ENCODE measurements at places on chromosomes 2 and 18. TPM values are rescaled to one million over a fixed set of nuclear protein-coding genes. Genes with fewer than 3 reads are reported as not detected.
A peak's percentile ranks its signal among the peaks of the same experiment; 100 is the strongest.

GRCh38 chr18:27652480-27653121 is 467.5 kb upstream of the CHST9 start:
- no peak overlapping the region for H3K27ac ChIP-seq
- no peaks in the 10 kb centered on the region for H3K27me3 ChIP-seq
- no peak for DNase-seq
- no peak overlapping the region for H3K4me3 ChIP-seq
- no peaks in the 10 kb centered on the region for H3K36me3 ChIP-seq

- no peak overlapping the region for H3K27ac ChIP-seq
- peaks cover under 1% of the 10 kb centered on the region for H3K36me3 ChIP-seq
- H3K4me1 ChIP-seq, result no peaks in the 10 kb centered on the region
- H3K4me3 ChIP-seq, result no peak overlapping the region
Measured at GRCh38 chr2:35391736-35392442, 963.7 kb upstream of the CRIM1 start.

DNA sequence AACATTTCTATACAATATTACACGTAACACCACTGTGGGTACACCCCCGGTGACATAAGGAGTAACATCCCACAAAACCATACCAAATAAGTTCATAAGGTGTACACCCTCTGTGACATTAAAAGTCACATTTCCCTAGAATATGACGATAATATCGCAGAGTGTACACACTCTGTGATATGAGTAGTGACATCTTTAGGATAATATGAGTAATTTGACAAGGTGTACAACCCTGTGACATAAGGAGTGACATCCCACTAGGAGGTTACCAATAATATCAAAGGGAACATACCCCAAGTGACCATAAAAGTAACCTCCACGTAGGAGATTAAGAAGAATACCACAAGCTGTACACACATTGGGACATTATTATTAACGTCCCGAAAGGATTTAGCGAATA is 24.0 kb upstream of the TEX261 start:
- no peaks in the 10 kb centered on the region for H3K36me3 ChIP-seq
- DNase-seq, result no peak
- no peak overlapping the region for H3K27ac ChIP-seq

DNA sequence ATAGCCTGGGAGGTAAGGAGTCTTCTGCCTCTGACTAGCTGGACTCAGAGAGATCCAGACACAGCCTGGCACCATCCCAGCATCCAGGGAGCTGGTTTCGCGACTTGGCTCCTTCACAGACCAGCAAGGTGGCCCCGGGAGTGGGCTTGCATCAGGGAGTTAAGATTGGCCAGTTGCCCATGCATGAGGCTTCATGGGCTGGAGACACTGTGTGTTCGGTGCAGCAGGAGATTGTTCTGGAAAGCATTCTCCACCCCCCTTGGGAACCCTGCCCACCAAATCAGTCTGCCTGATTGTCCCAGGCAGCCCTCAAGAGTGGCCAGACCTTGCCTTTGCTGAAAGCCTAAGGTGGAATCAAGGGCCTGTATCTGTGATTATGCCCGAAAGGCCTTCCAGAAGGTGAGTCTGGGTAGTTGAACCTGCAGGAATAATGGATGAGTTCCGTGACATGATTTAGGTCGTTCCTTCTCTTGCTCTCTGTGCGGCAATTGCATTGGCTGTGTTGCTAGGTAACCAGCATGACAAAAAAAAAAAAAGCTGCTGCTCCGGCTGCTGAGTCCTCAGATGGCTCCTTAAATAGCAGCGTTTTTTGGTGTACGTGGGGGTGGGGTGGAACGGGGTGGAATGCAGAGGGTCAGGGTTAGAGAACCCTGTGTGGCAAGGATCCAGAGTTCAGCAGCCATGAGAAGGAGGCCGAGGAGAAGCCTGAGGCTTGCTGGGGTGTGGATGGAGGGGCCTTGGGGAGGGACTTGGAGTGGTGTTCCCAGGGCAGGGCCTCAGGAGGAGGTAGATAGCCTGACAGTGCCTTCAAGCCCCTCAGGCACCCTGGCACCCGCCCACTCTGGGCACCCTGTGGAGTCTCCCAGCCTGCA is 93.0 kb upstream of the MCFD2 start:
- DNase-seq, result no peak
- peaks cover 21% of the 10 kb centered on the region for H3K36me3 ChIP-seq
- peaks cover 40% of the 10 kb centered on the region for H3K4me1 ChIP-seq

SCG2 gene
- 82.1 TPM for total RNA-seq

CDK5R2 gene
- not detected for total RNA-seq

ARHGEF4 gene
- 6.3 TPM for total RNA-seq

- H3K27ac ChIP-seq, result no peak overlapping the region
- DNase-seq, result no peak
- H3K4me3 ChIP-seq, result no peak overlapping the region
- H3K4me1 ChIP-seq, result peaks cover 6% of the 10 kb centered on the region
- H3K27me3 ChIP-seq, result no peaks in the 10 kb centered on the region
- peaks cover 9% of the 10 kb centered on the region for H3K36me3 ChIP-seq
Measured at GRCh38 chr2:54924121-54924520, 126.1 kb downstream of the RTN4 start.

DNA sequence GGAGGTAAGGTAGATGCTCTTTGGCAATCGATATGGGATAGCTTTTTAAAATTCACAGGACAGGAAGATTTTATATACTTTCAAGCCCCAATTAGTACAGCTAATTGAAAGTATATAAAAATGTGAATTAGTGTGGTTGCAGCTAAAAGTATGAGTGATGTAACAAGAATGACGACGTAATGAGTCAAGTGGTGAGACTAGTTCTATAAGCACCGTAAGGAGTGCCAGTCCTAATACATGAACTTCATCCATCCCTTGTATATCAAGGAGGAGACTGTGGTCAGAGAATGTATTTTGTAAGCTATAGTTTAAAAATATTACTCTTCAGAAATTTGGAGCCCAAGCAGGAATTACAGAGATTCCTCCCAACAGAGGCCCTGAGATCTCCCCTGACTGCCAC is 25.8 kb downstream of the DNAJC27 start:
- H3K27ac ChIP-seq, result no peak overlapping the region
- DNase-seq, result no peak
- peaks cover 23% of the 10 kb centered on the region for H3K36me3 ChIP-seq
- H3K27me3 ChIP-seq, result no peaks in the 10 kb centered on the region
- H3K4me3 ChIP-seq, result no peak overlapping the region

- H3K27ac ChIP-seq, result no peak overlapping the region
- DNase-seq, result no peak
- H3K36me3 ChIP-seq, result no peaks in the 10 kb centered on the region
Measured at GRCh38 chr2:200159357-200159707, 147.2 kb upstream of the SPATS2L start.

GRCh38 chr18:832085-832681 is 20.1 kb upstream of the YES1 start:
- DNase-seq, result no peak
- no peak overlapping the region for H3K4me3 ChIP-seq
- H3K27me3 ChIP-seq, result peaks cover 1% of the 10 kb centered on the region
- peaks cover 16% of the 10 kb centered on the region for H3K4me1 ChIP-seq

PRSS56 gene
- total RNA-seq, result not detected

DNA sequence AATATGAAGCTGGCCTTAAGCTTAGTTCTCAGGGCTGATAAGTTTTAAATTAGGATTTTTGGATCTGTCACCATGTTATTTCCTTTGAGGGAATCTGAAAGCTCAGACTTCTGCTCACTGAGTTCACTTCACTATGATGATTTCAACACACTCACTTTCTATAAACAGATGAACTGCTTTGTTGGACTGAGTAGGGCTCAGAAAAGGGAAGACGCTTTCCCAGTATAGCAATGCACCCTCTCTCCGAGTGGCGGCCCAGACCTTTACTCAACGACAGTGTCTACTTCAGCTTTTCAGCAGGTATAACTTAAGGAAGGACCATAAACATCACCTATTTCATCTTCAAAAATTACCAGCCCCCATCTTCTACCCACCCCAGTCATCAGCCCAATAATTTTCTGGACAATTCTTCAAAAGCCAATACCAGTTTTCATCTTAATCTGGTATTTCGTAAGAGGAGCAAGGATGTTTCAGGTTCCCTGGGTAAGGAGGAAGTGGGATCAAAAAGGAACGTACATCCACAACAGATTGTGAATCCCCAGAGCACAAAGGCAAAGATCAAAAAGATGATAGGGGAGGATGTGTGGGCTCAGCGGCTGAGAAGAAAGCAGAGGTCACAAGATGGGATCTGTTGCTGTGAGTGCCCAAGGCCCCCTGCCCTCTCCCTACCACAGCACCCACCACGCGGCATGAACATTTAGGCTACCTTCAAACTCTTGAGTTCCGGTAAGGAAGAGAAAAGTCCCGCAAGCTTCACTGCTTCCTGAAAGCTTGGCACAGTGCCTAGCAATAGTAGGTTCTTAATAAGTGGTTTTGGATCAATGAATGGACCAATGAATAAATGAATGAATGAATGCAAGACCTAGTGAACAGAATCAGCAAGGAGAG is 41.9 kb downstream of the LPIN2 start:
- peaks cover 67% of the 10 kb centered on the region for H3K4me1 ChIP-seq
- no peak overlapping the region for H3K4me3 ChIP-seq
- H3K27ac ChIP-seq, result peak overlapping the region; percentile 50
- H3K27me3 ChIP-seq, result no peaks in the 10 kb centered on the region
- peaks cover 2% of the 10 kb centered on the region for H3K36me3 ChIP-seq
- DNase-seq, result no peak

- peaks cover 1% of the 10 kb centered on the region for H3K36me3 ChIP-seq
- H3K27ac ChIP-seq, result no peak overlapping the region
- no peak for DNase-seq
- H3K4me3 ChIP-seq, result no peak overlapping the region
- H3K4me1 ChIP-seq, result peaks cover 45% of the 10 kb centered on the region
- H3K27me3 ChIP-seq, result no peaks in the 10 kb centered on the region
Measured at GRCh38 chr2:235498541-235498940, 4.7 kb downstream of the AGAP1 start.

QPCT gene
- 1.2 TPM for total RNA-seq

GRCh38 chr2:162556996-162557395 is 213.1 kb downstream of the GCA start:
- no peak overlapping the region for H3K4me3 ChIP-seq
- DNase-seq, result no peak
- no peaks in the 10 kb centered on the region for H3K36me3 ChIP-seq
- no peak overlapping the region for H3K27ac ChIP-seq
- no peaks in the 10 kb centered on the region for H3K4me1 ChIP-seq
- H3K27me3 ChIP-seq, result no peaks in the 10 kb centered on the region

BMP10 gene
- total RNA-seq, result not detected

GRCh38 chr18:76357585-76358260 is 137.3 kb downstream of the ZNF516 start:
- H3K4me3 ChIP-seq, result no peak overlapping the region
- peaks cover 9% of the 10 kb centered on the region for H3K4me1 ChIP-seq
- no peak overlapping the region for H3K27ac ChIP-seq

ARL5A gene
- 58.2 TPM for total RNA-seq

- no peak overlapping the region for H3K4me3 ChIP-seq
- DNase-seq, result peak; percentile 56
- peaks cover 4% of the 10 kb centered on the region for H3K27me3 ChIP-seq
- H3K36me3 ChIP-seq, result peaks cover 1% of the 10 kb centered on the region
- H3K27ac ChIP-seq, result no peak overlapping the region
Measured at GRCh38 chr2:128646091-128646490, 327.4 kb upstream of the HS6ST1 start.

IGFBP5 gene
- total RNA-seq, result 500 TPM

DNA sequence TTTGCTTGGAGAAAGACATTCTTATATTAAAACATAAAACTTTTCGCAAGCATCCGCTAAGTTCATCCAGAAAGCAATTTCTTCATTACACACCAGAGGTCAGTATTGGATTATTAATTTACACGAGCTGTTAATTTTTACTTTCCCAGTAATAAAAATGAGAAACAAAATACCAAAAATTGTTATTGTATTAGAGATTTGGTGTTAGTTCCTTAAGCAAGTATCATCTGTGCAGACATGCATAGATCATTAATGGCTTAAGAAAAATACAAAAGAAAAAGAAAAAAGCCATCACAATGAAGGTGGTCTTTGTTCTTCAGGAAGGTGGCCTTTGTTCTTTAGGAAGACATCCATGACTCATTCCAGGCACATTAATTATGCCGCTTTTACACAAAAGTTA is 53.6 kb upstream of the HNMT start:
- H3K27ac ChIP-seq, result no peak overlapping the region
- no peak for DNase-seq
- H3K27me3 ChIP-seq, result peaks cover 36% of the 10 kb centered on the region

DNA sequence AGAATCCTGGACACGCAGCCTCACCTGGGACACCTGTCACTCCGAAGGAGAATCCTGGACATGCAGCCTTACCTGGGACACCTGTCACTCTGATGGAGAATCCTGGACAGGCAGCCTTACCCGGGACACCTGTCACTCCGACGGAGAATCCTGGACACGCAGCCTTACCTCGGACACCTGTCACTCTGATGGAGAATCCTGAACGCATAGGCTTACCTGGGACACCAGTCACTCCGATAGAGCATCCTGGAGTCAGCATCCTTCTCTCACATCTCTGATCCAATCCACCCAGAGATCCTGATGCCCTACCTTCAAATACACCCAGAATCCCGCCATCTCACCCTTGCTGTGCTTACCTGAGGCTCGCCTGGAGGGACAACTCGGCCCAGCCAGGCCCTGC is 154.9 kb downstream of the NDUFA10 start:
- no peaks in the 10 kb centered on the region for H3K4me1 ChIP-seq
- peaks cover 23% of the 10 kb centered on the region for H3K27me3 ChIP-seq
- no peak overlapping the region for H3K4me3 ChIP-seq
- H3K27ac ChIP-seq, result no peak overlapping the region
- no peaks in the 10 kb centered on the region for H3K36me3 ChIP-seq

CNRIP1 gene
- total RNA-seq, result 25.9 TPM

GRCh38 chr18:27712066-27712465 is 464.9 kb downstream of the CDH2 start:
- peaks cover 1% of the 10 kb centered on the region for H3K36me3 ChIP-seq
- no peaks in the 10 kb centered on the region for H3K27me3 ChIP-seq

- H3K27me3 ChIP-seq, result no peaks in the 10 kb centered on the region
- H3K36me3 ChIP-seq, result no peaks in the 10 kb centered on the region
- peak; percentile 89 for DNase-seq
- H3K4me1 ChIP-seq, result no peaks in the 10 kb centered on the region
Measured at GRCh38 chr2:239944694-239945551, 80.2 kb downstream of the NDUFA10 start.

KATNAL2 gene
- total RNA-seq, result 9.3 TPM

- peaks cover 7% of the 10 kb centered on the region for H3K36me3 ChIP-seq
- DNase-seq, result no peak
- H3K27me3 ChIP-seq, result no peaks in the 10 kb centered on the region
- H3K4me1 ChIP-seq, result no peaks in the 10 kb centered on the region
- no peak overlapping the region for H3K4me3 ChIP-seq
Measured at GRCh38 chr2:218465987-218466633, 47.2 kb downstream of the VIL1 start.

DNA sequence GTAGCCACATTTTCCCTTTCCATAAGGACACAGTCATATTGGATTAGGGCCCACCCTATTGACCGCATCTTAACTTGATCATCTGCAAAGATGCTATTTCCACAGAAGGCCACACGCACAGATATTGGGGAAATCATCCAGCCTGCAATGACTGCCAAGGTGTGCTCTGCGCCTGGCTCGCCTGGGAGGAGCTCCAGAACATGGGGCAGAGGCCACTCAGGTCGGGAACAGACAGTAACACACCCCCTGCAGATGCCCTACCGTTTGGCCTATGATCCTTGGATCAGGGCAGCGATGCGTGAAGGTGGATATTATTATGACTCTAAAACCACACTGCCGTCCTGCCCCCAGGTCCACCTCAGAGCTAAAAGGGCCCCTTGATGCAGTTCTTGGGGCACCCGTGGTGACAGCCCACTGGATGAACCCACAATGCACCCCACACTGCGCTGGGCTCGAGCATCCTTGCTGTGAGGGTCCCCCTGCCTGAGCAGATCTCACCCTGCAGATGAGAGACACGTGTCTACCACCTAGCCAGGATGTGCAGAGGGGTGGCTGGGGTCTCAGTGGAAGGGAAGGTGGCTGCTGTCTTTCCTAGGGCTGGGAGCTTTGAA is 72.9 kb upstream of the ZNF516 start:
- H3K36me3 ChIP-seq, result no peaks in the 10 kb centered on the region
- H3K27me3 ChIP-seq, result no peaks in the 10 kb centered on the region
- H3K4me3 ChIP-seq, result no peak overlapping the region
- H3K27ac ChIP-seq, result no peak overlapping the region

PFN4 gene
- 1.3 TPM for total RNA-seq

SULT1C2 gene
- 0.28 TPM for total RNA-seq
